Airway epithelial cell (primary cell): ENCODE measurements at places on chromosomes 3 and 15. TPM values are rescaled to one million over a fixed set of nuclear protein-coding genes. Genes with fewer than 3 reads are reported as not detected.

KIF9 gene
- 8.6 and 12.9 TPM in 2 replicates for total RNA-seq

PPP1R14D gene
- total RNA-seq: not detected in 2 replicates

MCF2L2 gene
- total RNA-seq: 0.05 and 0.28 TPM in 2 replicates

CNTN6 gene
- total RNA-seq: not detected in 2 replicates

CYP8B1 gene
- not detected in 2 replicates for total RNA-seq

GOLGA8O gene
- not detected in 2 replicates for total RNA-seq

EOMES gene
- total RNA-seq: not detected in 2 replicates

SLC2A2 gene
- total RNA-seq: not detected in 2 replicates

CD276 gene
- 82.4 and 83.8 TPM in 2 replicates for total RNA-seq

ALDH1L1 gene
- 2.9 and 4.8 TPM in 2 replicates for total RNA-seq

NANOGP8 gene
- not detected in 2 replicates for total RNA-seq

KCTD6 gene
- 6.2 and 8.2 TPM in 2 replicates for total RNA-seq

LSAMP gene
- total RNA-seq: 0.14 TPM in 1 of 2 replicates, not detected in the other

PSTPIP1 gene
- 0.42 and 11.4 TPM in 2 replicates for total RNA-seq

EFCC1 gene
- total RNA-seq: not detected in 2 replicates

PGBD4 gene
- total RNA-seq: 0.23 and 0.63 TPM in 2 replicates

PARP15 gene
- total RNA-seq: 0.07 and 0.19 TPM in 2 replicates

FOXB1 gene
- total RNA-seq: not detected in 2 replicates

UROC1 gene
- total RNA-seq: not detected in 2 replicates

GCNT3 gene
- 4.2 and 5.6 TPM in 2 replicates for total RNA-seq

FBXW12 gene
- total RNA-seq: not detected in 2 replicates

LMAN1L gene
- total RNA-seq: not detected in 2 replicates

GPR171 gene
- not detected in 2 replicates for total RNA-seq

PDE12 gene
- total RNA-seq: 21.5 and 22.8 TPM in 2 replicates

IL12A gene
- 0.05 and 0.21 TPM in 2 replicates for total RNA-seq

TRIM42 gene
- not detected in 2 replicates for total RNA-seq

GALNT15 gene
- 0.14 and 0.42 TPM in 2 replicates for total RNA-seq
